GM04504 (cell line): ENCODE measurements at places on chromosomes 2 and 18.

GRCh38 chr2:184047536-184047935 is 550.8 kb upstream of the ZNF804A start:
- no peak for DNase-seq

DNA sequence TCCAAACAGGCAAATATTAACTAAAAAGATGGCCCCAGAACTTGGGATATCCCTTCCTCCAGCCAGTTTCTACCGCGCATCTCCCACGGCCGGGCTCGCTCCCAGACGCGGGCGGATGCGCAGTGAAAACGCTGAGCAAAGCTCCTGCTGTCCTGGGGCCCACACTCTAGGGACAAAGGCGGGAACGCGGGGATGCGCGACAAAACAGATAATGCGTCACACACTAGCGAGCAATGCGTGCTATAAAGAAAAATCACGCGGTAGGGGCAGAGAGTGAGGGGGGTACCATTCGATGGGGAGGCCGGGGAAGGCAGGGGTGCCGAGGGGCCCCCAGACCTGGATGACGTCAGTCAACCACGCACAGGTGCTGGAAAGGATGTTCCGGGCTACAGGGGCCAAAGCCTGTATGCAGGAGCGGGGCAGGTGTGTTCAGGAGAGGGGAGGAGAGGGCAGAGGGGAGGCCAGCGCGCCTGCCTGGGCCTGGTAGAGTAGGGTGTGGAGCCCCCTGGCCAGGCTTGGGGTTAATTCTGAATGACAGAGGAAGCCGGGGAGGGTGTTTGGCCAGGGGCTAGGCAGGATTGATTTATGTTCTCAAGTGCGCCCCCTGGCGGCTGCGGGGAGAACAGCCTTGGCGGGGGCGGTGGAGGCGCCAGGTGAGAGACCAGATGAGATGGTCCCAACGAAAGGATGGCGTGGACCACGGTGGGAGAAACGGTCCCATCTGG is 14.9 kb upstream of the ITM2C start:
- DNase-seq = no peak

GRCh38 chr18:3120356-3120755 is 99.4 kb downstream of the MYOM1 start:
- DNase-seq = no peak

GRCh38 chr2:186595219-186595618 is 5.4 kb downstream of the ITGAV start:
- no peak for DNase-seq

DNA sequence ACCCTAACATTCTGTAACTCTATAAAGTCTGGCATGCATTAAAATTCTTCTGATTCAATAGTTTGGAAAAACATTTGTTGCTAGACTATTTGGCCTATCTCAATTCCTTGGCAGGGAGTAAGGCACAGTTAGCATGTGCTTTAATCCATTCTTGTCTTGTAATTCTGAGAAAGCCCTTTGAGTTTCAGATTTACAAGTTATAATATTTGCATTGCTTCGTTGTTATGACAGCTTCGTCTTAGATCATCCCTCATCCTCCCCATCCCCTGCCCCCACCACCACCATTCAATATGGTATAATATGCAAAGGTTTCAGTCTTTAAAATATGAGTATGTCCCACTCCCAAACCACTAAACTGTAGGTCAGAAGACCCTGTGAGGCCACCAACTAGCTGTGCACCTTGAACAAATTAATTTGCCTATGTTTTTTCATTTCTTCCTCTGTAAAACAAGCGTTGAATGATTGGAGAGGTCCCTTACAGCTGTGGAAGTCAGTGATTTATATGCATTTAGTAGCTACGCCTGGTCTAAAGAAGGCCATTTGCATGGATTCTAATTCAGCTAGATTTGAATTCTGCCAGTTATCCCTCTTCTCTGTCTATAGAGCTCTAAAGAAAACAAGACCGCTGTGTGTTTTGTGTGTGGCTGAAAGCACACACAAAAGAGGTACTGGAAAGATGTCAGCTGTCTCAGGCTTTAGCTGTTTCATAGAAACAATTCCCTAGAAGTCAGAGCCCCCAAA is 591 bp downstream of the C2orf80 start:
- DNase-seq = no peak

DNA sequence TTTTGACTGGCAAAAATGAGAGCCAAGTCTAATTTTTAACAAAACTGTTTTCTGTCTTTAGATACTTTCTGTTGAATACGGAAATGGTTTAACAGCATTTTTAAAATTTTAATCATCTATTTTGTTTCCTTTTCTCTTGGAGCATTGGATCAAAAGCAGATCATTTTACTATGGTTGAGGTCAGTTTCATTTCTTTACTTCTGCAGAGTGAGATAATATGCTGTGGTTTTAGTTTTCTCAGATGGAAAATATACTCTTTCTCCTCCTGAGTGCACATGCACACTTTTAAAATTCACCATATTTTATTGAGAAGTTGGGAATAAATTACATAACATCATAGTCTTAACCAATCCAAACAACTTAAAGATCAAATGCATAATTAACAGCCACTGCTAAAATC is 283.3 kb downstream of the SLC8A1 start:
- no peak for DNase-seq

GRCh38 chr2:111216811-111217652 is 96.3 kb downstream of the BCL2L11 start:
- no peak for DNase-seq

DNA sequence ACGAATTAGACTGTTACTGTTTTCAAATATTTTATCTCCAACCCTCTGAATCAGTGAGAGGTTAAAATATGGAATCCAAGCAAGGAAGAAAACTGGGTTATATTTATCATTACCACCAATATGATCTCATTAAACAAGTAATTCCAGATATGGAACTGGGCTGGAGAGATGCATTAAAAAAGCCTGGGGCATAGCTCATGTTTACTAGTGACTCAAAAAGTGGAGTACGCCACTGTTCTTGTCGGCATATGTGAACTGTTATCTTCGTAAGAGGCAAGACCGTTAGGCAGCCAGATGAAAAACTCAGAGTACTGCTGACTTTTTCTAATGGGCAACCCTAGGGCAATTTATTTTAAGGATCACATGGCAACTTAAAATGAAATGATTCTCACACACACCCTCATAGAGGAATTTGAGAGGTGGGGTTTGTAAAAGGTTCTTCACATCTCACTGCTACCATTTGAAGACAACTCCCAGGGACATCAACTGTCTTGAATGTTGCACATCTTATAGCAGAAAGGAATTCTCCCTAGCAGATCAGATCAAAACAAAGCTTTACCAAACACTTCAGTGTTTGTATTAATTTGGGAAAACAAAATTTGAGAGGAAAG is 105.2 kb upstream of the TFCP2L1 start:
- no peak for DNase-seq

GRCh38 chr2:53969285-53969967 is 1.4 kb downstream of the PSME4 start:
- DNase-seq = peak; percentile 28

DNA sequence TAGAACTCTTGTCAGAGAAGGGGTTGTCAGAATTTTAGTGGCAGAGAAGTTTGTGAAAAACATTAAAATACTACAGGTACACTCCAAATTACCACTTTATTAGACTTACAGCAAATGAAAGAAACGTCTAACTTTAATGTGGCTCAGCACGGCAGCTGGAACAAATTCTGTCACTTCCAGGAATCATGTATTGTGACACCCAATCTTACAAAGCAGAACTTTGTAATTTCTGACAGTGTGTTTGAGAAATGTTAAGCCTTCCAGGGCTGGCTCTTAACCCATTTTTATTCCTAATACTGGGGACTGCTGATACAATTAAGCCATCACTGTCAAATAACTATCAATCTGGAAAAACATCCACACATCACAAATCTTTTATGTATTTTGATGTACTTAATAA is 216.4 kb downstream of the ZNF385B start:
- no peak for DNase-seq

GRCh38 chr18:31680831-31681568 is 3.4 kb downstream of the B4GALT6 start:
- no peak for DNase-seq

GRCh38 chr18:51110073-51110797 is 80.2 kb downstream of the SMAD4 start:
- no peak for DNase-seq

- no peak for DNase-seq
Measured at GRCh38 chr2:16327326-16327725, 338.3 kb downstream of the CYRIA start.

DNA sequence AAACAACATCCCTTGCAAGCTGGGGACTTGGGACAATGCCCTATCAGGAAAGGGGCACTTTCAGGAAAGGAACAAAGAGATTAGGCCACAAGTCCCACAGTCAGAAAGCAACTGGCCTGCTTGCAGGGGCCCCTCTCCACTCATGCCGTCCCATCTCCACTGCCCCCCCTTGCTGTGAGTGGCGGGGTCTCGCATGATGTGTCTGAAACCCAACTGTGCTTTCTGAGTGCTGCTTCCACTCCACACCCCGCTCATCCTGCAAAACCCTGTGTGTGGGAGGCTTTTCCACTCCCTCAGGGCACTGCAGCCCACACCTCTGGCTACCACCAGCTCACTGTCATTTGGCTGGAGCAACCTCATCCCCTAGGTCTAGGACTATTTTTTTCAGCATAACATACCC is 7.9 kb downstream of the HS6ST1 start:
- no peak for DNase-seq

DNA sequence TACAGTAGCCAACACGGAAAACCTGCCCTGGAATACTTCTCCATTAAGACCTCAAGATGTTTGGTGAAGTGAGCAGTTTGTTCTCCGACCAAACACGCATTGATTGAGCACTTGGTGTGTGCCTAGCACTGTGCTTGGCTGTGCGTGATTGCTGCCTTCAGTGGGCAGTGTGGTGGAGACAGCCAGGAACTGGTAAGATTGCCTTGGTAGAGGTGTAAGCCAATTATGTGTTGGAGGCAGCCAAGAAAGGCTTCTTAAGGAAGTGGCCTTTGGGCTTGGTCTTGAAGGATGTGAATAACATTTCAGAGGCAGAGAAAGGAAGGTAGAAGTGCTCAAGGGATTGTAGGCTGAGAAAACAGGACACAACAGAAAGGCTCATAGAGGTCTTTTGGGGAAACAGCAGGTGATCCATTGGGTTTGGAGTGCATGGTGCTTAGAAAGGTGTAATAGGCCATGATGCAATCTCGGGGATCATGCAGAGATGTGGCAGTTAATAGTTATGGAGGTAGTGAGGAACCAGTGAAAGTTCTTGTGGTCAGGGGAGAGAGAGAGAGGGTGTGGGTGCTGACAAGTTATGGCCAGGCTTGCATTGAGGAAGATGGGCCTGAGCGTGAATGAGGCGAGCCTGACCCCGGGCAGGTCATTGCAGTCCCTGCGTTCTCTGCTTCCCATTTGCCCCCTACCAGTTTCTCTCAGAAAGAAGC is 6.3 kb downstream of the B3GNT2 start:
- DNase-seq = no peak

- DNase-seq = no peak
Measured at GRCh38 chr2:240817496-240818292, 2.3 kb downstream of the KIF1A start.

GRCh38 chr2:182667315-182667695 is 48.8 kb upstream of the DNAJC10 start:
- DNase-seq = no peak

DNA sequence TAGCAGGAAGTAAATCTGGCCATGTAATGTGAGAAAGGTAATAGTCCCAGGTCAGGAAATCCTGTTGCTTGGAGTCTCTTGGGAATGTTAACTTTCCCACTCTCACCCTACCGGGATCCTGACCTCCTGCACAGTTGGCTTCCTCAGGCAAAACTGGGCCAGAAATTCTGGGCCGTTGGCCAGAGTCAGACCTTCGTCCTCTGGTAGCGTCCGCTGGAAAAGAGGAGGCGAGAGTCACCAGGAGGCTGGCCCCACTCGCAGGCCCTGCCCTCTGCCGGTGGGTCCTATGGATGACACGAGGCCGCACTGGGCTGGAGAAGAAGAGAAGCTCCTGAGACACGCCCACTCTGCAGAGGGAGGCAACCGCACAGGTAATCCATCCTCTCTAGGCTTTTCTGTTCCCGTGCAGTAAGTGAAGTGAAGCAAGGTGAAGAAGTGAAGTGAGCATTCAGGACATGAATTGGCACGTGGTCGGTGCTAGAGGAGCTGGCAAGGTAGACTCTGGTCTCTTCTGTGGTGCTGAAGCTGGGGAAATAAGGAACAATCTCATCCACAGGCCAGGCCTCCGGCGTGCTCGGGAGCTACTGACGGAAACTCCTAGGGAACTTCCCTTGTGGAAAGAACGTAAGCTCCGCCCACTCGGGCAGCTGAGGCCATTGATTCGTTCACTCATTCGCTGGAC is 182.7 kb upstream of the GLI2 start:
- DNase-seq = peak; percentile 74

- peak; percentile 72 for DNase-seq
Measured at GRCh38 chr2:73979686-73980085, 5.0 kb upstream of the TET3 start.

DNA sequence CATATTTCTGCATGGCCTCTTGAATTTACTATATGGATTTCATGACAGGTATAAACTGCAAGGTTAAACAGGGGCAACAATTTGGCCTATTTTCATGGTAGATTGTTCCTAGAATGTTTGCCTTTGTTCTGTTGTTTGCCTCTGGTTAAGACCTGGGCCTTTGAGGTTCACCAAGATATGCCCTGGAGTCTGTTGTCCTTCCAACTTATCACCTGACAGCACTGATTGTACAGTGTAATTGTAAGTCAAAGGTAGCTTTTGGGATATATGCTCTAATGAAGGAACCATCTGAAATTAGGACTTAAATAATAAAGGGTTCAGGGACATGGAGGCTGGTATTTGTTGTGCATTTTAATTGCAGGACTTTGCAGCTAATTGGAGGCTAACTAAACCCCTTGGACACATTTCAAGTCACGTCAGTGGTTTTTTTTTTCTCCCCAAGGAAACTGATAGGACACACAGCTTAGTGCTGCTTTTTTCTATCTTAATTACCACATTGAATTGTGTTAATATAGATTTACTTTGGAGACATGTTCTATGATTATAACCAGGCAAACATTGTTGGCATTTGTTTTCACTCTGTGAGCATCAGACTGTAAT is 771.2 kb upstream of the LINC00305 start:
- no peak for DNase-seq

- DNase-seq = no peak
Measured at GRCh38 chr2:122816803-122817202, 1061.4 kb downstream of the TSN start.

DNA sequence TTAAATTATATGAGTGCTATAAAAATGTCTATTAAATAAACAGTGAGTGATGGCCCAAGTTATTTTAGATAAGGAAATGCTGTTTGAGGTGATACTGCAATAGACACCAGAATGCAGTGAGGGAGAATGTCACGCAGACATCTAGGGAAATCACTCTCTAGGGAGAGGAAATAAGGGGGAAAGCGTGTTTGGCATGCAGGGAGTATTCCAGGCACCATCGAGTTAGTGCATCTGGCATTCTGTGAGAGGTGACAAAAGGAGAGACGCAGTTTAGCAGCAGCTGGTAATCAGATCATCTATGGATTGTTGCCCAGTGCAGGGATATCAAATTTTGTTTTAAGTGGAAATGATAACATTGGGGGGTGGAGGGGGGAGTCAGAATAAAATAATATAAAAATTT is 175.4 kb upstream of the NETO1 start:
- no peak for DNase-seq

DNA sequence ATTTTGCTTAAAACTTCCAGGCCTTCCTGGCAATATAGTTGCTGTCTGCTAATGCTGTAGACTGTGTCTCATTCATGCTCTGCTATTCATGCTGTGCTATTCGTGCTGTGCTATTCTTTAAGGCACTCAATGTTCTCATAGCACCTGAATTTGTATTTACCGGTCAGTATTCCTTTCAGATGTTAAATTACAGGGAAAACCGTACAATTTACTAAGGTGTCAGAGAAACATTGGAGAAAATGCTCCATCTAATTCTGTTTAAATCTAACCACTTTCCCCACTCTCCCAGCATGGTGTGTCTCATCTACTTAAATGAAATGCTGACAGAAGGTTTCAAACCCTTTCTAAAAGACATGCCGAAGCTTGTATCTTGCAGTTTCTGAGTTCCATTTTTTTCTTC is 25.0 kb downstream of the FAM171B start:
- no peak for DNase-seq
